H1 (cell line): ENCODE measurements at places on chromosomes 6 and 20. TPM values are rescaled to one million over a fixed set of nuclear protein-coding genes. Genes with fewer than 3 reads are reported as not detected.

EIF6 gene
- 183 and 184 TPM in 2 replicates for total RNA-seq

GHRH gene
- total RNA-seq = not detected in 2 replicates

HIVEP2 gene
- 5.9 and 6.1 TPM in 2 replicates for total RNA-seq

BPIFB3 gene
- total RNA-seq = not detected in 2 replicates

MAS1 gene
- not detected in 2 replicates for total RNA-seq

SCUBE3 gene
- total RNA-seq = 1.0 TPM in 2 replicates

KHDC1 gene
- total RNA-seq = 4.3 and 4.6 TPM in 2 replicates

PSORS1C2 gene
- not detected in 2 replicates for total RNA-seq

PDYN gene
- 0.54 and 0.63 TPM in 2 replicates for total RNA-seq

GUCA1A gene
- total RNA-seq = 4.6 and 5.2 TPM in 2 replicates

SLC52A3 gene
- 3.9 and 4.2 TPM in 2 replicates for total RNA-seq

LRP11 gene
- 20.0 TPM in 2 replicates for total RNA-seq

MMP24 gene
- total RNA-seq = 18.8 and 20.0 TPM in 2 replicates
